Inflammatory macrophage treated with lipopolysaccharide for 4 hours (primary cell): ENCODE measurements at places on chromosomes 5 and 9.

- DNase-seq: no peak
Observed at GRCh38 chr5:161697001-161697400, 11.5 kb downstream of the GABRA6 start.

DNA sequence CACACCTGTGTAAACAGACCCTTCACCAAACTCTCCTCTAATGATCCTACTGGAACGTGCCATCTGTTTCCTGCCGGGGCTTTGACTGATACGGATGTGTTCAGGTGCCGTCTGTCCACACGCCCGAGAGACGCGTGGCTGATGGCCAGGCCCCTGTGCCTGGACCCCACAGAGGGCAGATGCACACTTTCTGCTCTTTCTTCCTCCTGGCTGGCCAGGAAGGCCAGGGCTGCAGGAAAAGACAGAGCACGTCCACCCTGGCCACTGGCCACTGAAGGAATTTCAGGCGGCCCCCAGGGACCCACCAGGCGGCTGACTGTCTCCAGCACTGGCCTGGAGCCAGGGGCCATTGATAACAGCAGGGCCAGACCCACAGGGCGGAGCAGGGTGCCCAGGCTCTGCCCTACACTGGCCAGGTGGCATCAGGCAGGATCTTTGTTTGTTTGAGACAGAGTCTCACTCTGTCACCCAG, 3.6 kb upstream of the ENG start:
- DNase-seq: no peak

GRCh38 chr9:114387680-114388356, at the start of gene AKNA:
Gene AKNA, minus strand, starts transcription at chr9:114387982. Its CDS starts 6,649 bp downstream, at chr9:114381333.
- DNase-seq: no peak

DNA sequence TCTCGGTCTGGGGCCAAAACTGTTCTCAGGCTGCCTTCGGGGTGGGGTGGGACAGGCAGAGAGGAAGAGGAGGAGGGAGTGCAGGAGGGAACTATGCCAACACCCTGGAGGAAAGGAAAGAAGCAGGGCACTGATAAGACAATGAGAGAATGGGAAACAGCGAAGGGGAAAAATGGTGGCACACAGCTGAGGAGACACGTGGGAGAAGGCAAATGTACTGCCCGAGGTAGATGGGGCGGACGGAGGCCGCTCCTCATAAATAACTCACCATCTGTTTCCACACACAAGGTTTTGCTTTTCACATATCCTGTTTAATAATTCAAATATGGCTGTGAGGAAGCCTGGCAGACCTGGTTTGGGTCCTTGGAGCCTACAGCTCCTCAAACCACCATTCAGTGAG, 148.2 kb upstream of the LRRTM2 start:
- DNase-seq: no peak

DNA sequence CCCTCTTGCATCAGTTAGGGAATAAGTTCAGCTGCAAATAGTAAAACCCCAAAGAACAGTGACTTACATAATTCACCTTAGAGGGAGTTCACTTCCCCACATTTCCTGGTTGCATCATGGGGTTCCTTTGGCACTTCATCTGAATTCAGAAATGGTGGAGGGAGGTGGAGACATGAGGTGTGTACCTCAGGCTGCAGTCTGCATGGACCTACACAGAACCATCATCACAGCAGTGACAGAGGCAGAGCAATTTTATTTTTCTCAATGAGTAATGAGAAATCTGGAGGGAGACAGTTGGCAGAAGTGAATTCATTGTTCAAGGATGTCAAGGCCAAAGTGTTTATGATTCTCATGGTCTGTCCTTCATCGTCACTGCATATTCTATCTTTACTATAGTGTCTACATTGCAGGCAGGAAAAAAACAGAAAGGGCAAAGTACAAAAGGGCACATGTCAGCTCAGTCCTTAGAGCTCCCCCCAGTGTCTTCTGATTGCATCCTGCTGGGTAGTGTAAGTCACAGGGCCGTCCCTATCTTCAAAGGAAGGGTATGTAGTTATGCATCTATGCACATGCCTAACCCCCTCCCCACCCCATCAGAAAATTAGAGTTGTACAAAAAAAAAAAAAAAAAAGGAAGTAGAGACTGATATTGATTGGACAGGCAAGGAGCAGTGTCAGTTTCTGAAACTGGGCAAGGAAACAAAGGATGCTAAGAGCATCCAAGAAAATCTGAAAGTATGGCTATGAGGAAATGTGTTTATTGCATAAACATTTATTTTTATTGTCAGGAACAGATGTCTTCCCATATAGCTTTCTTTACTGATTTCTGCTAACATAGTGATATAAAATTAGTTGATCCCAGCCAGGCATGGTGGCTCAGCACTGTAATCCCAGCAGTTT, 132.7 kb upstream of the APC start:
- DNase-seq: no peak

GRCh38 chr5:55857247-55857640, 6.1 kb downstream of the IL31RA start:
- DNase-seq: no peak
